Hematopoietic multipotent progenitor cell treated with erythropoietin and hydrocortisone succinate and interleukin-3 and kit ligand, for 6 days (in vitro differentiated cells): ENCODE measurements at places on chromosomes 6 and 20.
A peak's percentile ranks its signal among the peaks of the same experiment; 100 is the strongest.

- no peak for DNase-seq
Measured at GRCh38 chr20:64015635-64016034, 20.3 kb upstream of the C20orf204 start.

DNA sequence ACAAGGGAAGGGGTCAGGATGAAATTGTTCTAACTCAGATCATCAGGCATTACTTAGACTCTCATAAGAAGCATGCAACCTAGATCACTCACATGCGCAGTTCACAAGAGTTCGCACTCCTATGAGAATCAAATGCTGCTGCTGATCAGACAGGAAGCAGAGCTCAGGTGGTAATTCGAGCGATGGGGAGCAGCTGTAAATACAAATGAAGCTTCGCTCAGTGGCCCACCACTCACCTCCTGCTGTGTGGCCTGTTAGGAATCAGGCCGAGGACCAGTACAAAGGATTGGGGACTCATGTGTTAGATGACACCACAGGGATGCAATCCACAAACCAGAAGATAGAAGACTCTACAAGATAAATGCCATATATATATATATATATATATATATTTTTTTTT, 31.5 kb upstream of the TOP1 start:
- DNase-seq = no peak

DNA sequence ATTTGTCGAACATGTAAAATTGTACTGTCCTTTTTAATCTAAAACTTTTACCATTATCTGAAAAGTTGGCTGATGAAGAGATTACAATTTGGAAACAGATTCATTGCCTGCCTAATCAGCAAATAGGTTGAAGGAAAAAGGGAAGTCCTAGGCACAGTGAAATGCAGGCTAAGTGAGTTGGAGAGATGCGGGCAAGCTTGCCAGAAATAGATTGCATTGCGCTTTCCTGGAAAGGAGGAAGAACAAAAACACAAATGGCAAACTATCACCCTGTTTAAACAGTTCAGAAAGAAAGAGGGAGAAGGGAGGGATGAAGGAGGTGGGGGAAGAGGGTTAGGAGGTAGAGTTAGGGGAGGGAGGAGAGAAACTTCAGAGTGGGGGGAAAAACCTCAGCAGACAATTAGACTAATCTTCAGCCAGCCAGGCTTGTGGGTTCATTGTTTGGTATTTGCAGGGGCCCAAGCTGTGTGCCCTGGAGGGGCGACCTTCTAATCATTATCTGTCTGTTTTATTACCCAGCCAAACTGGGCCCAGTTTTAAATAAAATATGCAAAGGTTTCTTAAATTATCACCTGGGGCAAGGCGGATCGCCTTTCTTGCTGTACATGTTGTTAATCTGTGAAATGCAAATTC, 465.2 kb downstream of the TFAP2B start:
- DNase-seq = peak; percentile 23

- DNase-seq = no peak
Measured at GRCh38 chr6:169575365-169575764, 126.5 kb downstream of the WDR27 start.

DNA sequence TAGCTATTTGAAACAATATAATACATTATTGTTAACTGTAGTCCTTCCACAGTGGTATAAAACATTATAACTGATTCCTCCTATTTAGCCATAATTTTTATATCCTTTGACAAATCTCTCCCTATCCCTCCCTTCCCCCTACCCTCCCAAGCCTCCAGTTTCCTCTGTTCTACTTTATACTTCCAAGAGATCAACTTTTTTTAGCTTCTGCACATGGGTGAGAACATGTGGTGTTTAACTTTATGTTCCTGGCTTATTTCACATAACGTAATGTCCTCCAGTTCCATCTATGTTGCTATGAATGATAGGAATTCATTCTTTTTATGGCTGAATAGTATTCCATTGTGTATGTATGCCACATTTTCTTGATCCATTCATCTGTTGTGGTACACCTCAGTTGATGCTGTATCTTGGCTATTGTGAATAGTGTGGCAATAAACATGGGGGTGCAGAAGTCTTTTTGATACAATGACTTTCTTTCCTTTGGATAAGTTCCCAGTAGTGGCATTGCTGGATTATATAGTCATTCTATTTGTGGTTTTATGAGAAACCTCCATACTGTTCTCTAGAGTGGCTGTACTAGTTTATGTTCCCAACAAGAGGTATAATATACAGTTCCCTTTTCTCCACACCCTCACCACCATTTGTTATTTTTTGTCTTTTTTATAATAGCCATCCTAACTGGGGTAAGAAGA, 205.0 kb downstream of the KCNQ5 start:
- DNase-seq = no peak
